Activated naive CD8-positive, alpha-beta T cell treated with anti-CD3 and anti-CD28 coated beads, Interleukin-2, amount 50 U/mL, for 16 hours (primary cell): ENCODE measurements at places on chromosomes 2 and 18.

- DNase-seq = no peak
Observed at GRCh38 chr2:109183871-109184270, 54.9 kb downstream of the SH3RF3 start.

GRCh38 chr18:57480733-57481132 is 45.6 kb downstream of the ONECUT2 start:
- no peak for DNase-seq

DNA sequence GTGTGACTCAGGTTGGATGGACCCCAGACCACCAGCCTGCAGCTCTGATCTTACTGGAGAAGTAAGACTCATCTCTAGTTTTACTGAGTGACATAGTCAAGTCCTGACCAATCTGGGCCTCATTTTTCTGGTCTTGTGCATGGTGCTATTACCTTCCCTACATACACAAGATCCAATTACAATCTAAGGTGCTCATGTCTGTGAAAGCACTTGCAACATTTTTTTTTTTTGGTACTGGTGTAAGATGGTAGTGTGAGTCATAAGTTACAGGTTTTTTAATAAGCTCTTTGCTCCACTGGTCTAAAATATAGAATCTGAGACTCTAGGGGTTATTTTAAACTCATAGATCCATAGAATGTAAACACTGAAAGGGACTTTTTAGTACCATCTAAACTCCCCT is 117.3 kb upstream of the EFEMP1 start:
- DNase-seq = no peak

- no peak for DNase-seq
Observed at GRCh38 chr18:8623549-8624106, 14.4 kb downstream of the RAB12 start.

DNA sequence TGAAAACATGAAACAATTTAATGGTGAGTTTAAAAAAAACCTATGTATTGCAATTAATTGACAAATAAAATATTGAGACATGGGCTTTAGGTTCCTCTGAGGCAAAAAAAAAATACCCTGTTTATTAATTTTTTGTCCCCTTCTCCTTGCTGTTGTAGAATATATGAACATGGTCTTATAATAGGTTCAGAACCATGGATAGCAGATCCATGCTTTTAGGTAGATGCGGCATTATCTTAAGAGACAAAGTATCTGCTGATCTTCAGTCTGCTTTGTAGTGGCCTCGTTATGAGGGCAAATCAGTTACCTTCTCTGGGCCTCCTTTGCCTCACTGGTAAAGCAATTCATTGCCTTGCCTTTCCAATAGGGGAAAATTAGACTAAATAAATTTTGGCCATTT is 850.7 kb downstream of the NRXN1 start:
- no peak for DNase-seq
